Right hindlimb (tissue), 1 donor: ENCODE measurements at places on chromosomes 2 and 18.

GRCh38 chr2:239249776-239250175 is 151.0 kb downstream of the HDAC4 start:
- DNase-seq: peak; percentile 89

DNA sequence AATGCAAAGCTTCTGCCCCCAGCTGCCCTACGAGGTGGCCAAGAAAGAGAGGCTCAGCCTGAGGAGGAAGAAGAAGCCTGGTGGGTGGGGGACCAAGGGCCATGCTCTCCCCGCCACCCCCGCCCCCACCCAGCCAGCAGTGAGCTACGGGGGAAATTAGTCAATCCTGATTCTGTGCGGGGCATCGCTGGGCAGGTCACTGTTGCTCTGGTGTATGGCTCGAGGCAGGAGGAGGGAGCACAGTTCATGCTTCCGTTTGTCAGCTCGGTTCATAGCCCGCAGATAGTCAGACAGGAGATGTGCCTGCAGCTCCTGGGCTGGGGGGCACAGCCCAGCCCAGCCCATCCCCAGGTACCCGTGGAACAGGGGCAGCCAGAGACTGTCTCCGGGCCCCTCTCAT is 17.1 kb downstream of the RAMP1 start:
- DNase-seq: no peak

DNA sequence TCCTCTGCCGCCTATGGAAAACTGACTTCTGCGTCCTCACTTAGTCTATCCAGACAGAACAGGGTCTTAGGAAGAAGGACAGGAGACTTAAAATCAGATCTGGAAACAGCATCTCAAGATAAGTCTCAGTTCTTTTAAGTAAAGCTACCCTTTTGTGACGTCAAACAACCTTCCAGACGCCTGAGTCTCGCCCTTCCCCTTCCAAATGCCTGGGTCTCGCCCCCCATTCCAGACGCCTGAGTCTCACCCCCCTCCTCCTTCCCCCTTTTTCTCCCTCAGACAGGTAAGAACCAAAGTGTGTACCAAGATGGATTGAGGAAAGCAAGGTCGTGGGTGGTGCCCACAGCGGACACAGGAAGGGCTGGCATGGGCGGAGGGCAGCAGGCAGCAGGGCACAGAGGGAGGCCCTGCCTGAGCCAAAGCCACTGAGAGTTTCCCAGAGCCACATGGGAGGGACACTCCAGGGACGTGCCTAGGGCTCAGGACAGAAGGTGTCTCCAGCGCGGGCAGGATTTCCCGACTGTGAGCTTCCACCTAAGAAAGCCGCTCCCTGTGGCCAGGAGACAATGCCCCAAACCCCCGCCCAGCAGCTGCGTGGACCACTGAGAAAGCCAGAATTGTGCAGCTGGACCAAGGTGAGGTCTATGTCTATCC is 51.3 kb downstream of the ANKMY1 start:
- DNase-seq: no peak

DNA sequence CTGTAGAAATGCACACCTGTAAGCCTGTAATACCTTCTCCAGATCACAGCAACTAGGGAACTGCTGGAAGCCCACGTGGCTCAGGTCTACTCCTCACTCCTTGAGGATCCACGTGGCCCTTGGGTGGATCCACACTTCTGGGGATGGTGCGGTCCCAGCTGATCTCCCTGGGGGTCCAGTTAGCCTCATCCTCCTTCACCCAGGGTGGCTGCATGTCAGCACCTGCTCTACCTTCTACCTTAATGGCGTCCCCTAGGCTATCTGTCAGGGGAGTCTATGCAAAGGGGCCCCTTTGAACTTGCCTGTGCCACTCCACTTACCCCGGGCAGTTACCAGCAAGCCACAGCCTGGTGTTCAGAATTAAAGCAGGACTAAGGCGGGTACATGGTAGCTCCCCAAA is 284.7 kb downstream of the MYCN start:
- DNase-seq: no peak

DNA sequence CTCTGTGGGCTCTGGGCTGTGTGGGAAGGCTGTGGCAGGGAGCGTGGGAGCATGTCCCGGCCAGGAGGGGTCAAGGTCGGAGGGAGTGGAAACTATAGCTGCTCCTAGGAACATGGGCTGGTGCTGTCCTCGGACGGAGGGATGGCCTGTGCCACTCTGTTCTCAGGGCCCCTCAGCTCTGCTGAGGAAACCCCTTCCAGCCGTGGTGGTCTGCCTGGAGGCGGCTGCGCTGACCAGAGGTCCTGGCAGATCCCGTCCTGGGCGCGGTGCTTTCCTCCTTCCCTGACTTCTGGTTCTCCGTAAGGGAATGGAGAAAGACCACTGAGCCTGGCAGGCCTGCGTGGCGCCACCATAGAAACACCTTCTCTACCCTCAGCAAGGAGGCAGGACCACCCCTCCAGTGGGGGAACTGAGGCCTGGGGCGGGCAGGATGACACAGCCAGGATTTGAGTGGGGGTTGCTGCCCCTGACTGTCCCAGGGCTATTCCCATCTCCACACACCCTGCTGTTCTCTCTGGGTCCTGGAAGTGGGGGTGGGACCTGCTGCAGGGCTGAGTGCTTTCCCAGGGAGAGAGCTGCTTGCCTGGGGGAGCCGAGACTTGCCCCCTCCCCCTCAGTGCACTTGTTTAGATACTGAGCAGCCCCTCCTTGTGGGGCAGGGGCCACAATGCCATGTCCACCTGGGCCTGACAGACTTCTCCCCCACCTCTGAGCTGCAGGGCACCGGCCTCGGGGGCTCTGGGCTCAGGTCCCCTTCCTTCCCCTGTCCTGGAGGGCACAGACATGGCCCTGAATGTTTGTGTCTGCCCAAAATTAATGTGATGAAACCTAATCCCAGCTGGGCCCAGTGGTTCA is 301.0 kb upstream of the HS6ST1 start:
- no peak for DNase-seq

- no peak for DNase-seq
Observed at GRCh38 chr2:70896765-70897202, 38.9 kb upstream of the ATP6V1B1 start.

GRCh38 chr2:158741625-158742024 is 53.5 kb upstream of the DAPL1 start:
- DNase-seq: no peak

DNA sequence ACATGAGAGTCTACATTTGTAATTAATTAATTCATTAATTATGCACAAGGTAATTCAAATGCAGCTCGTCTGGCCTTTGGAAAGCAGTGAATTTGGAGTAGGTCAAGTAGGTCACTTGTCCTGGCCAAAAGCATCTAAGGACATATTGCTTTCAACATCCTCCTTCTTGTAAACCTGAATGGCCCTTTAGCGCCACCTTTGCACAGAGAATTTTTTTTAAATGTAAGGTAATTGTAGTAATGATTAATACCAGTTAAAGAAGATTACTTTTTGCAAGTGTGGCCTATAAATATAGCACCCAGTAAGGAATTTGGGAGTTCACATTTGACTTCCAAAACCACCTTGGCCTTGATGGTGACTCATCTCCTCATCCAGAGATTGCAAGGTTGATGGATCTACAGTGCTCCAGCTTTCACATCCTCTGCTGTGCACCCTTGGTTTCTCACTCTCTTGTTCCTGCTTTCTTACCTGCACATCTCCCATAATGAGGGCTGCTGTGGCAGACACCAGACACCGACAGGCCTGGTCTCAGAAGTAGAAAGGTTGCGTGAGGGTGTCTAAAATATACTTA is 481.7 kb downstream of the TGIF1 start:
- no peak for DNase-seq

- no peak for DNase-seq
Observed at GRCh38 chr18:61360404-61361383, 27.5 kb downstream of the CDH20 start.
